NCI-H187 treated with DMSO at 0.1 percent for 48 hours (cell line): ENCODE measurements at places on chromosomes 7 and 10.

- no peak for DNase-seq
Observed at GRCh38 chr10:49622426-49623425, 8.9 kb downstream of the CHAT start.

- DNase-seq: no peak
Observed at GRCh38 chr7:110522761-110523200, 568.1 kb upstream of the LRRN3 start.

- DNase-seq: no peak
Observed at GRCh38 chr7:100141555-100141949, 7.2 kb upstream of the LAMTOR4 start.

- DNase-seq: no peak
Observed at GRCh38 chr10:3107426-3107961, 40.1 kb downstream of the PFKP start.

GRCh38 chr10:50279489-50279888, 28.2 kb upstream of the ASAH2 start:
- no peak for DNase-seq
